ENCODE measurements at places on chromosomes 13 and 19.
A peak's percentile ranks its signal among the peaks of the same experiment; 100 is the strongest.

DNA sequence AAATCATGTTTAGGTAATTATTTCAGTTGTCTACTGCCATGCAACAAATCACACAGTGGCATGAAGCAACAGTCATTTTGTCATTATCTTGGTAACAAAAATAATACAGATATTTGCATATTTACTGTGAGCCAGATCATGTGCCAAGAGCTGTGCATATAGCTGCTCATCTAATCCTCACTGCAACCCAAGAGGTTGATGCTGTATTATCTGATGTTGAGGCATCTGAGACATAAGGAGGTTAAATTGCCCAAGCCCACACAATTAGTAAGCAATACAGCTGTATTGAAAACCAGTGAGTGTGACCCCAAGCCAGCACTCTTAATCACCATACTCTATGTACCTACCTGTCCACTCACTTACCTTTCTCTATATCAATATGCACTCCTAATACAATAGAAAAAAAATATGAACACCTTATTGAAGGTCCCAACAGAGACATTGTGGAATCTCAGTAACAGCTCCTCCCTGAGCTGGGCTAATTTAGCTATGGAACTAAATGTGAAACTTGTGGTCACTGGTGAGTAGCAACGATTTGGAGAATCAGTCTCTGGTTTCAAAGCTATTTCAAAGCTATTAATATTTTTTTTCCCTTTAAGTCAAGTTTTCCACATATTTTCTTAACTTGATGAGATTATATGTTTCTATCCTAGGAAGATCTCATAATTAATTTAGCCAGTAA is 185.2 kb downstream of the KLF12 start:
- H3K4me1 ChIP-seq: peaks cover 51% of the 10 kb centered on the region
- no peak for DNase-seq
- no peaks in the 10 kb centered on the region for H3K27me3 ChIP-seq
- H3K4me3 ChIP-seq: peak overlapping the region; percentile 18

DNA sequence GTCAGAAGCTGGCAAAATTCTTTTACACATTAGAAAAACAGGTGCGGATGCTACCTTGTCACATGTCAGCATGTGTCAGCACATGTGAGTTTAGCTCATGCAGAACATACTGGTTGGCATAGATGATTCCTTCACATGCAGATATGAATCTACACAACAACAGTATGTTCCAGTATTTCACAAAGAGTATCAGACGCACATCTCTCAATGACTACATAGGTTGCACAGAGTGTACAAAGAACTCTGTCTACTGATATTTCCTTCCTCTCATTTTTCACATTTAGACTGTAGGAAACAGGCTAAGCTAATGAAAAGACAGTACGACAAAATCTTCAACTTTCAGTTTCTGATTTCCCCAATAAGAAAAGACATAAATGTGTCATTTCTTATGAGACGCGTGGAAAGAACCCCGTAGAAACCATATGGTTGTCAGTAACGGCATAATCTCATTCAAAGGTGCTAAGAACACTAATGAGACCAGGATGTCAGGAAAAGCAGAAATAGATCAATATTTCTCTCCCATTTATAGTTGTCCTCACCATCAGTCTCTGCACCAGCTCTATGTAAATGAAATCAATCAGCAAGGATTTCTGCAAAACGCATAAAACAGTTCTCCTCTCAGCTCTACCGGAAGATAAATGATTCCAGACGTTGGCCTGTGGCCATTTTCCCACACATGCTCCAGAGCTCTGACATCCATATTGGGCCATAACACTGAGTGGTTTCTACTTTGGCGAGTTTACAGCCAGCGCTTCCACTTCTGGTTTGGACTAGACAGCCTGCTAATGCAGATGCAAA is 81.2 kb downstream of the STARD13 start:
- peaks cover 12% of the 10 kb centered on the region for H3K27me3 ChIP-seq
- DNase-seq: no peak
- no peak overlapping the region for H3K27ac ChIP-seq
- no peaks in the 10 kb centered on the region for H3K36me3 ChIP-seq
- no peak overlapping the region for H3K4me3 ChIP-seq

DNA sequence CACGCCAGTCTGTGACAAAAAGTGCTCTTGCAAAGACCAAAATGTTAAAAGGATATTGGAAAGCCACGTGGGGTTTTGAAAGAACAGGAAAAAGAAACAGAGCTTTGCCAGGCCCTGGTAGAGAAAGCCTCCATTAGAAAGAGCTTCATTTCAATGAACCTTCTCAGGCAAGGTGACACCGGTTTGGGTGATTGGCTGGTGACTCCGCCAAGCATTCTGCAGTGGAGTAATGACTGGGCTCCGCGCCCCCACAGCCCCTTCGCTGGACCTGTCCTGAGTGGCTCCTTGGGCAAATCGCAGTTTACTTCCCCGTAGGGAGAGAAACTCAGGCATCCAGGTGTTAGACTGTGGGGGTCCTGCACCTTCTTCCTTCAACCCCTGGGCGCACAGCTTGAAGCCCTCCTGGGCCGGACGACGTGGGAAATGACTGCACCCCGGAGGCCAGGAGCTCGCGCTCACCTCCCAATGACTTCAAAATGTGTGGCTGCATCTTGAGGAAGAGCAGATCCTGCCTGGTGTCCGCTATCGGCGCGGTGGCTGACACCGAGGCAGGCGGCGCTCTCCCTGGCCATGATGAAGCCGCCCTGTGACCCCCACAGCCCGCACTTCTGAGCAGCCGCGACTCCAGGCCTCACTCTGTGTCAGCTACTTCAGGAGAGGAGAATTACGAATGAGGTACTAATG is 444.6 kb upstream of the SGCG start:
- H3K36me3 ChIP-seq: no peaks in the 10 kb centered on the region
- no peak for DNase-seq

GRCh38 chr19:4851551-4852290 is 15.7 kb downstream of the PLIN3 start:
- H3K4me1 ChIP-seq: peaks cover 3% of the 10 kb centered on the region
- H3K27ac ChIP-seq: peak overlapping the region; percentile 53
- H3K4me3 ChIP-seq: no peak overlapping the region
- H3K27me3 ChIP-seq: no peaks in the 10 kb centered on the region

- no peaks in the 10 kb centered on the region for H3K36me3 ChIP-seq
- H3K4me3 ChIP-seq: no peak overlapping the region
- no peaks in the 10 kb centered on the region for H3K27me3 ChIP-seq
- H3K4me1 ChIP-seq: peaks cover 9% of the 10 kb centered on the region
Observed at GRCh38 chr13:26376430-26376829, 122.5 kb downstream of the CDK8 start.

GRCh38 chr13:103812971-103813370 is 746.8 kb upstream of the SLC10A2 start:
- H3K27me3 ChIP-seq: no peaks in the 10 kb centered on the region
- H3K4me1 ChIP-seq: no peaks in the 10 kb centered on the region
- no peaks in the 10 kb centered on the region for H3K36me3 ChIP-seq
- DNase-seq: no peak
- H3K27ac ChIP-seq: no peak overlapping the region

DNA sequence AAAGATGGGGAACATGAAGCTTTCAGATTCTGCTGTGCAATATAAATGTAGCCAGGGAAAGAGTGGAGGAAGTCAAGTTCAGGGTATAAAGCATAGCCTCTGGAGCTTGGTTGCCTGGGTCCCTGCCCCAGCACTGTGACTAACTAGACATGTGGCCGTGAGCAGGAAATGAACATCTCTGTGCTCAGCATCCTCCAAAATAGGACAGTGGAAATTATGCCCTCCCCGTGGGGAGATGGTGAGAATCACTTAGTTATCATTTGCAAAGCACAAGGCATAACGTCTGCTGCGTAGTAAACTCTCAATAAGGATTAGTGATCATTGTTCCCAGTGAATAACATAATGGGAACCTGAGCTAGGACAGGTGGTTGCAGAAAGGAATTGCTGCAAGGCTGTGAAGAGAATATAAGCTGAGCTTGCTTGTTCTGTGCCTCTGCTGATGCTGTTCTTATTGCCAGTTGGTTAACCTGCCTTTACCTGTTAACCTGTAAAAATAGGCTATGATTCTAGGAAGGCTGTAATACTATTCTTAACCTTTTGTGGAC is 441.0 kb downstream of the COG6 start:
- peaks cover 6% of the 10 kb centered on the region for H3K27me3 ChIP-seq
- DNase-seq: no peak
- peaks cover 10% of the 10 kb centered on the region for H3K36me3 ChIP-seq
- H3K4me3 ChIP-seq: no peak overlapping the region
- H3K27ac ChIP-seq: no peak overlapping the region

GRCh38 chr13:103833294-103833852 is 767.2 kb upstream of the SLC10A2 start:
- no peak overlapping the region for H3K27ac ChIP-seq
- no peaks in the 10 kb centered on the region for H3K27me3 ChIP-seq
- H3K4me1 ChIP-seq: no peaks in the 10 kb centered on the region
- DNase-seq: no peak

GRCh38 chr13:48849515-48849914 is 126.2 kb upstream of the FNDC3A start:
- H3K36me3 ChIP-seq: no peaks in the 10 kb centered on the region
- no peaks in the 10 kb centered on the region for H3K27me3 ChIP-seq
- no peak for DNase-seq
- H3K27ac ChIP-seq: no peak overlapping the region

DNA sequence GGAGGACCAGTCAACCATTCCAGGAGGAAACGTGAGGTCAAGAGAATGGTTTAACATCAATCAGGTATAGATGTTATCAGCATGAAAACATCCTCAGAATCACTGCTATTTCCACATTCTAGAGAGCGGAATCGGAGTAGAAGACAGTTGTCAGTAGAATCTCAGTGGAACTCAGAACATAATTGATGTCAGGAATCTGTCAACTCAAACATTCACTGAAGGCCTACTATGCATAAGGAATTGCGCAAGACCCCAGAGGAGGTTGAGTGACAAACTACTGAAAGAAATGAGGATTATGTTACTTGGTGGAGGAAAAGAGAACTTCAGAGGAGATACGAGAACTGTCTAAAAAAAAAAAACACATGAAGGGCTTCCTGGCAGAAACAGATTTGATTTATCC is 97.8 kb downstream of the LHFPL6 start:
- H3K27ac ChIP-seq: no peak overlapping the region
- no peak overlapping the region for H3K4me3 ChIP-seq
- no peaks in the 10 kb centered on the region for H3K4me1 ChIP-seq
- no peak for DNase-seq

GRCh38 chr19:10882108-10882457 is 10.7 kb downstream of the CARM1 start:
- DNase-seq: no peak
- H3K27ac ChIP-seq: no peak overlapping the region
- no peaks in the 10 kb centered on the region for H3K27me3 ChIP-seq
- no peaks in the 10 kb centered on the region for H3K36me3 ChIP-seq

DNA sequence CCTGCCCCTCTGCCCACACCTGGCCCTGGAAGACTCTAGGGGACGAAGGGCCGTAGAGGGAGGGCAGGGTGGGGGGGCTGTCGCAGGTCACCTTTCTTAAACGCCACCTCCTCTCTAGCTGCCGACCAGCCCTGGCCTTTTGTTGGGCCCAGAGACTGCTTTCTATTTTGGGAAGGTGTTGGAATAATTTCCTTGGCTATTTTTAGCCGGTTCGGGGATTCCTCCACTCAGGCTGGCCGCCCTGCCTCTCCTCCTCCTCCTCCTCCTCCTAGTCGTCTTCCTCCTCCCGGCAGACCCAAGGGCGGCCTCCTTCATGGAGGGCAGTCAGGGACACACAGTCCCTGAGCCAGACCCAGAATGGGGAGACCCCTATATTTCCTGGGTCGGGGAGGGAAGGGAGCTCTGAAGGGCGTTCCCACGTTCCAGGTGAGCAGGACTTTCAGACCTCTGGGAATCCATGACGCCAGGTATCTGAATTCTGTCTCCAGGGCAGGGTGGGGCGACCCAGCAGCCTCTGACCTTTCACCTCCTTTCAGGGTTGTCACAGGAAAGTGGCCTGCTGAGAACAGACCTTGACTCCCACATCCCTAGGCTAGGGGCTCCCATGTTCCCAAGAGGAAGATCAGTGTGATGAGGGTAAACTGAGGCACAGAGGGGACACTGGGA is 19.9 kb downstream of the GADD45B start:
- peaks cover 11% of the 10 kb centered on the region for H3K27me3 ChIP-seq
- peak overlapping the region; percentile 51 for H3K4me3 ChIP-seq
- no peak for DNase-seq
- peaks cover 7% of the 10 kb centered on the region for H3K4me1 ChIP-seq
- H3K36me3 ChIP-seq: no peaks in the 10 kb centered on the region
- no peak overlapping the region for H3K27ac ChIP-seq

DNA sequence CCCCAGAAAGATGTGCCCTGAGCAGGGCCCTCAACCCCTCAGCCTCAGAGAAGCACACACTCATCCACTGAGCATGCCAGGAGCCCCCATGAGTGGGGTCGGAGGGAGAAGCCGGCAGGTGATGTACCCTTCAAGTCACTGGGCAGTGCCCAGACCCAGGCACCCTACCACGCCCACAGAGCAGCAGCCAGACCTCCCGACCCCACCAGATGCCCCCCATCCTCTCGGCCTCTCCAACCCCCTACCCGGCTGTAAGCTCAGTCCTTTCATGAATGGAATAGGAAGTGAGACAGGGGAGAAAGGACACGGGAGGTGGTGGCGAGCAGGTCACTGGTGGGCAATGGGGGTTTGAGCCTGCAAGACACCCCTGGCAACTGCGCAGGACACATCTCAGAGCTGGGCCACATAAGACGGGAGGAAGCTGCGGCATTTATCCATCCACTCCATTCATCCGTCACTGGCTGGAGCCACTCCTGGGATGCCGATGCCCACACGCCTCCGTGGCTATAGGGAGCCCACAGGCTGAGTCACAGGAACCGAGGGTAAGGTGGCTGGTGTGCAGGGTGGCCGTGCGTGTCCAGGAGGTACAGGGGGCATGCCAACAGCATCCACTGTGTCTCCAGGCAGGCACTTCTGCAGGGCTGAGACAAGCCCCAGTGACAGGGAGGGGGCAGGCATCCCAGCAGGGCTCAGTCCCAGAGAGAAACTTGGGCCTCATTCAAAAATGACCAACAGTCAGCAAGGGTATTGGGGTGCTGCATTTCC is 23.8 kb upstream of the VSTM2B start:
- no peaks in the 10 kb centered on the region for H3K36me3 ChIP-seq
- H3K27ac ChIP-seq: no peak overlapping the region
- H3K27me3 ChIP-seq: no peaks in the 10 kb centered on the region
- no peak overlapping the region for H3K4me3 ChIP-seq
- no peak for DNase-seq

DNA sequence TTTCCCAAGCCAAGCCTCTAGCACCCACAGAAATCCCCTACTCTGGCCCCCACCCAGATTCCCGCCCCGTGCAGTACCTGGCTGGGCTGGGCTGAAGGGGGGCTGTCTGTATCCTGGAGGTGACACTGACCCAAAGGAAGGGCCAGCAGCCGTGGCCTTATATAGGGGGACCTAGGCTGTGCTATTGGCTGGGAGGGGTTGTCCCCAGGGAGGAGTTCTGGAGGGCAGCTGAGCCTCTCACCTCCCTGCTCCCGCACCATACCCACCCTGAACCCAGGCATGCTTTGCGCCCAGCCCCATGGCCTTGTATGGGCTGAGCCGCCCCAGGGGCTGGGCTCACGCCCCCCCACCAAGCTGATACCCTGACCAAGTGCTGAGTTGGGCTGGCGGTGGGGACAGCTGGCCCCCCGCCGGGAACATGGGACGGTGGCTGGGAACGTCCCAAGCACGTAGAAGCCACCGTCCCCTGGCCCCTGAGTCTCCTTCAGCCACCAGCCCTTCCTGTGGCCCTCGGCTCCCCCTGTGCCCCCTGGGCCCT is at the start of gene CKM:
Gene CKM, minus strand, starts transcription at position 132 of the 538 bp plus-strand sequence. CDS start 3,162 bp downstream, outside the sequence.
- H3K4me1 ChIP-seq: no peaks in the 10 kb centered on the region
- H3K27ac ChIP-seq: no peak within 1 kb of the TSS
- no peaks in the 10 kb centered on the region for H3K36me3 ChIP-seq
- DNase-seq: no peak
- H3K27me3 ChIP-seq: peaks cover 11% of the 10 kb centered on the region
